ENCODE measurements at places on chromosomes 12 and 14.

- DNase-seq: no peak
Observed at GRCh38 chr12:92270521-92270920, 124.9 kb upstream of the BTG1 start.

DNA sequence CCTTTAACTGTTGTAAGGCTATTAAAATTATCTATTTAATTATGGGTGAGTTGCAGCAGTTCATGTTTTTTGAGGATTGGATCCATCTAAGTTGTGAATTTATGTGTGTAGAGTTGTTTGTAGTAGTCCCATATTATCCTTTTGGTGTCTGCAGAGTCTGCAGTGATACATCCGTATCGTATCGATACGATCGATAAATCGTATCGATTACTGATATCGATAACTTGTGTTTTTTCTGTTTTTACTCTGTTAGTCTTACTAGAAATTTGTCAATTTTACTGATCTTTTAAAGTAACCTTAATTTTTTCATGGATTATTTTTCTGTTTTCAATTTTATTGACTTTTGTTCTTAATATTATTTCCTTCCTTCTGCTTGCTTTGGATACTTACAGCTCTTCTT, 462.5 kb upstream of the SOX5 start:
- DNase-seq: no peak

DNA sequence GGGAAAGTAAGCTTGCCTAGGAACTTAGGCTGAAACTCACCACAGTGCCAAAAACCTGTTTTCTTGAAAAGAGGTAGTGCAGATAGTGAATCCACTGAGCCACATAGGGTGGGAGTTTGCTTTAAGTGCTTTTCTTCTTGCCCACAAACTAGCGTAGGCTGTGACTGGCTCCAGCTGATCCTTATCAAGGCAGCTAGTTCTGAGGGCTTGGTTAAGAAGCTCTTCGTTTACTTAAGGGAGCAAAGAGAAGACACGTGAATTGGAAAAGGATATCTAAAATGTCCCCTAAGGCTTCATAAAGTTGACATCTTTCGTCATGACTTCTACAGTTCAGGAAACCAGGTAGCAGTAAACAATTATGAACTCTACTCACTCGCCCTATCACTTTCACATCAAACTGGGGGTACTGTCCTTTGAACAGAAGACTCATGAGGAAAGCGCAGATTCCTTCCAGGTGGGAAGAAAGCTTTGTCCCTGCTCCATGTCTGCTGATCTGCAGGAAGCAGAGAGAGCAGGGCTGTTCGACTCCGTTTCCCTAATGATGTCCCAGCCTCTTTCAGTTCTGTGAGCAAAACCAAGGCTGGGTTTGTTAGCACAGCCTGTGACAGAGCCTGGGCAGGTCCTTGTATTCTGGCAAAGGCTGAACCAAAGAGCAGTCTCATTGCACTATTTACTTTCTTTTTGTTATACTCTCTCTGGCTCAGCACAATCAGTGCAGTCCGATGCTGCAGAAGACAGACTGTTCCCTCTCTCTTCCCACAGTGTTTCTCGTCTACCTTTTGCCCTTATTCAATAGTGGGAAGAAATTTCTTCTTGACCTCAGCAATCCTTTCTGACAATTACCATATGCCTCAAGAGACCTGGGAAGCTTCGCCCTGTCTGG, 93.5 kb upstream of the ETV6 start:
- no peak for DNase-seq

DNA sequence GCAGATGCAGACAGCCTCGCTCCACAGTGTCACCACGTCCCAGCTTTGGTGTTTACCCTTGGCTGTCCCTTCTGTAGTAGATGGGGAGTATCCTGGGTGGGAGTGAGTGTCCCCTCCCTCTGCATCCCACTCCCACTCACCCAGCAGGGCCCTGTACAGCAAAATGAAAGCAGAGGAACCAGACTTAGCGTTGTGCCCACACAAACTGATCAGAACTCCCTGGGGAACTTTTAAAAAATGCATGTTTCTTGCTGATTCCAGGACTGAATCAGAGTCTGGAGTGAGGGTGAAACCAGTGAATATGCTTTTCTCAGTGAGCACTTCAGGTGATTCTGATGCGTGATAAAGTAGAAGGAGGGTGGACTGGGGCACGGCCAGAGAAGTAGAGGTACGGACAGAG, 2.9 kb downstream of the ACVRL1 start:
- no peak for DNase-seq

- DNase-seq: no peak
Observed at GRCh38 chr12:103647267-103647666, 60.2 kb downstream of the STAB2 start.

DNA sequence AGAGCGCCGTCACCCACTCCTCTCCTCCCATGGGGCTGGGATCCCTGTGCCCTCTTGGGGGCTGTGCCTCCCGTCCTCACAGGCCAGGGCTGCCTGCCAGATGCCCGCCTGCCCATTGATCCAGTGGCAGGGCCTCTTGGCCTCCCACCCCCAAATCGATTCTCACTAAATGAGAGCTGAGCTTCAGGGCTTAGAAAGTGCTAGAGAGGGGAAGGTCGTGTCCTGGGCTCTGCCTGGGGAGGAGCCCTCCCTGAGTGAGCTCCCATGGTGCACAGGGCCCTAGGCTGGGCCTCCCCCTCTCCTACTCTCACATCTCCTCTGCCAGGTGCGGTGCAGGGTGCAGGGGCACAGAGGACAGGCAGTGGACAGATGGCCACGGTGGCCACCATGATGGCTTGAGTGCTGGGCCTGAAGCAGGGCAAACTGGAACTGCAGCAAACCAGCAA, 9.2 kb downstream of the BEGAIN start:
- DNase-seq: no peak

DNA sequence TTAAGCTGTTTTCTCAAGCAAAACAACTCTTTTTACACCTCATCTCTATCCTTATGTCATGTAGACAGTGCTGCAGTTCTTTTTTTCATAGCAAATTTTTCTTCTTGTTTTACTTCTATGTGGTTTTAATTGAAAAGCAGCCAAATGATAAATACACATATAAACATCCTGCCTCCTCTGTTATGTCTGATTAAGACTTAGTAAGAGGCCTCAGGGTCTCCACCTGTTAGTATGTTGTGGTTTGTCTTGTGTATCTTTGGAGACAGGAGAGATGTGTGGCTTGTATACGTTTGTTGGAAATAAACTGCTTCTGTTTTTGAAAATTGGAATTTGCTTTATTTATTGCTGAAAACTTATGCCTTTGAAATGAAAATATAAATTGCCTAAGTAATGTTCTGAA, 32.0 kb downstream of the PEX5 start:
- no peak for DNase-seq

- no peak for DNase-seq
Observed at GRCh38 chr12:89140602-89141238, 211.6 kb downstream of the DUSP6 start.

- no peak for DNase-seq
Observed at GRCh38 chr12:4145990-4146859, 127.3 kb upstream of the CCND2 start.

- DNase-seq: no peak
Observed at GRCh38 chr12:40157336-40157735, 51.5 kb upstream of the SLC2A13 start.

- DNase-seq: no peak
Observed at GRCh38 chr12:33536431-33536830, 96.8 kb upstream of the SYT10 start.

GRCh38 chr14:90294872-90295271, 36.9 kb downstream of the NRDE2 start:
- DNase-seq: no peak

- no peak for DNase-seq
Observed at GRCh38 chr14:101721951-101722661, 39.4 kb upstream of the PPP2R5C start.

- peak; percentile 76 for DNase-seq
Observed at GRCh38 chr14:51283402-51284085, 43.5 kb downstream of the TMX1 start.

GRCh38 chr14:69484444-69485314, at the start of gene PLEKHD1:
TSS of gene PLEKHD1 (plus strand) at chr14:69484728. CDS start at chr14:69484966, 238 bp downstream.
- DNase-seq: no peak

GRCh38 chr14:100867631-100868315, 35.7 kb downstream of the RTL1 start:
- DNase-seq: no peak

- no peak for DNase-seq
Observed at GRCh38 chr12:43585676-43586075, 33.7 kb upstream of the ADAMTS20 start.

DNA sequence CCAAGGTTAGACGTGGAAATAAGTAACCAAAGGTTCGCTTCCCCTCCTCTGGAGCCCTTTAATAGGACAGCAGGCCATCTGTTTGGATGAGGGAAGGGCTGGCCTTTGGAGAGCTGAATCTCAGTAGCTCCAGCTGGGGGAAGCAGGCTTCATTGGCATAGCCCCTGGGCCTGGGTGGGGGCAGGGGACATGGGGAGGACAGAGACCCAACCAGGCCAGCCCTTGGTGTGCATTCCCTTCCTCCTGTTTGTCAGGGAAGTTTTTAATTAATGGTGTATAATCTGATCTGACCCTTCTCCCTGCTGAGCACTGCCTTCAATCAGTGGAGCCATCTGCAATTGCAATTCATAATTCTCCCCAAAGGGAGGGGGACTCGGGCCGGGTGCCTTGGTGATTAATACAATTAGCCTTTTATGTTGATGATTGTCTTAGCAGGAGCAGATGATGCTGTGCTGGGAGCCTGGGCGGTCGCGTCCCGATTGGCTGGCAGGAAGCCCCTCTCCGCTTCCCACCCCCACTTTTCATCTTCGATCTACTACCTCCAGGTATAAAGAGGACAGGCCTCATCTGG, 6.4 kb downstream of the AQP6 start:
- no peak for DNase-seq

DNA sequence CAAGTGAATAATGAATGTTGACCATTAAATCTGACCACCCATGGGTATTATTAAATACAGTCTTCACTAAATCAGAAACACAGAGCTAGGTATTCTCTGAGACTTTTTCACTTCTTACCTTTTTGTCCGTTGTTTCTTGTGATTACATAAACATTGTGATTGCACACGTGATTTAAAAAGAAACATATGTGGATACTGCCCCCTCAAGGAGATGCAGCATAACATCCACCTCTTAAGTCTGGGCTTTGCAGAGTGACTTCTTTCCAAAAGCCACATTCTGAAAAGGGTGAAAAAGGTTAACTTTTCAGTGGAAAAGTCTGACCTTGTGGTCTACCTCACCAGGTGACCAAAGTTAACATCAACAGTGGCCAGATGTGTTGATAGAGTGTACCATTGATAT, 185.5 kb upstream of the FAR2 start:
- DNase-seq: no peak

DNA sequence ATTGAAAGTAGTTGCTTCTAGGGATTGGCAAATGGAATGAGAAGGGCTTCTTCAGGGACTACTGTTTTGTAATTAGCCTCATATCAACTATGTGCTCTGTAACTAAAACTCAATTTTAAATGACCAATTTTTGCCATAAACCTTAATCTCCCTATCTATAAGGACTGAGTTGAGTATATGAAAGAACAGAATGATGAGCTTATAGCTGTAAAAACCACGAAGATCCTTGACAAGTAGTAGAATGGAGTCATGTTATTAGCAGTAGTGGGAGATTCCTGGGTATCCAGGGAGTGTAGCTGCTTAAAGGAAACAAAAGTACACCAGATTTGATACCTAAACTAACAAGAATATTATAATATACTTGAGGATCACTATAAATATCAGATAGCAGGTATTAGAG, 28.0 kb downstream of the LGALS3 start:
- no peak for DNase-seq

DNA sequence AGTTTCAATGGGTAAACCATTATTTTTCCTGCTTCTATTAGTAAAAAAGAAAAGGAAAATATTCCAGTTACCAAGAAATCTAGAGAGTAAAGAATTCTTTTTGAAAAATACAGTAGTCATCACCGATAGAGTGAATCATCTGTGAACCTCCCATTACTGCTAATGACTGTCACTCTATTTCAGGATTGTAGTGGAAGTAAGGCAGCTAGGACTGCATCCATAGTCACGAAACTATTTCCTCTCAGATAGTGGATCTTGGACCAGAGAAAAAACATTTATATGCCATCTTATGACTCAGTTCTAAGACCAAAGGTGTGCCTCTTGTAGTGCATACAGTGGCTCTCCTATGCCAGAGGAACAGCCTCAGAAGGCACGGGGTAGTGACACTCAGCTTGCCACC, 173.9 kb upstream of the PLEKHA5 start:
- DNase-seq: no peak

GRCh38 chr12:12327802-12328201, 22.2 kb downstream of the MANSC1 start:
- DNase-seq: no peak

DNA sequence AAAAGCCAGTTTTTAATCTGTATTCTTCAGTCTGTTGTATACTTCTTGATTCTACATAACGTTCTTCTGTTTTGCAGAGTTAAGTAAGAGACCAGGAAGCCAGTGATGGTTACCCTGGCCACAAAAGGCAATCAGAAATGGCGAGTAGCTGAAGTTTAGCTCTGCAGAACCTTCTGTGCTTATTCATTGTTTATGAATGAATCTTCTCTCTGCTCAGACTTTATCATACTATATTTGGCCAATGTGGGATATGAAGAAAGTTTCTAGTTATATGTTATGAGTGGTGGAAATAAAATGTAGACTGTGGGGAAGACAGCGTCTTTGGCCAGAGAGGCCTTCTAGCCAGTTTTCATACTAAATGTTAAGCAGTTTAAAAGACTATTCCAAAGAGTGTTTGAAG, 249.9 kb upstream of the RGS6 start:
- DNase-seq: no peak

Measured in left renal cortex interstitium (tissue), 4 donors.